Vein endothelial cell (primary cell): ENCODE measurements at places on chromosomes 5 and 9. TPM values are rescaled to one million over a fixed set of nuclear protein-coding genes. Genes with fewer than 3 reads are reported as not detected.

PDE6A gene
- under 0.01 TPM in 1 of 2 replicates, not detected in the other for total RNA-seq

BAG1 gene
- 30.1 and 58.3 TPM in 2 replicates for total RNA-seq

IL4 gene
- total RNA-seq, result not detected in 2 replicates

LHFPL2 gene
- 46.7 and 65.9 TPM in 2 replicates for total RNA-seq

PCDHGA11 gene
- total RNA-seq, result 11.4 and 12.4 TPM in 2 replicates

WDR31 gene
- total RNA-seq, result 0.29 and 0.33 TPM in 2 replicates

PCBD2 gene
- total RNA-seq, result 4.9 and 6.4 TPM in 2 replicates

SLC1A3 gene
- not detected in 2 replicates for total RNA-seq

TUT7 gene
- 26.8 and 38.8 TPM in 2 replicates for total RNA-seq

BTNL3 gene
- total RNA-seq, result not detected in 2 replicates

FLT4 gene
- total RNA-seq, result 93.0 and 123 TPM in 2 replicates

ZNF367 gene
- total RNA-seq, result 4.6 and 6.8 TPM in 2 replicates

IFNA21 gene
- total RNA-seq, result not detected in 2 replicates

SLC2A8 gene
- 12.1 and 17.3 TPM in 2 replicates for total RNA-seq

KIF12 gene
- total RNA-seq, result 0.10 and 0.33 TPM in 2 replicates

ERP44 gene
- total RNA-seq, result 16.0 and 17.3 TPM in 2 replicates

PKD2L2 gene
- 0.10 TPM in 1 of 2 replicates, not detected in the other for total RNA-seq

SLC6A7 gene
- total RNA-seq, result not detected in 2 replicates

STPG3 gene
- total RNA-seq, result not detected in 2 replicates

PRRX2 gene
- 0.38 TPM in 1 of 2 replicates, not detected in the other for total RNA-seq

IFNK gene
- total RNA-seq, result not detected in 2 replicates

ARID3C gene
- total RNA-seq, result 0.33 TPM in 1 of 2 replicates, not detected in the other

CSF2 gene
- total RNA-seq, result 0.86 TPM in 1 of 2 replicates, not detected in the other

ANXA6 gene
- 68.9 and 206 TPM in 2 replicates for total RNA-seq

TPPP gene
- total RNA-seq, result under 0.01 TPM in 2 replicates

CDH18 gene
- 0.10 TPM in 1 of 2 replicates, not detected in the other for total RNA-seq

SLC23A1 gene
- not detected in 2 replicates for total RNA-seq

GHR gene
- total RNA-seq, result 2.3 and 2.4 TPM in 2 replicates

ERBIN gene
- total RNA-seq, result 67.9 and 77.7 TPM in 2 replicates

LHX3 gene
- total RNA-seq, result not detected in 2 replicates

TMEM38B gene
- 5.2 and 7.5 TPM in 2 replicates for total RNA-seq

AMBP gene
- total RNA-seq, result not detected in 2 replicates

COL15A1 gene
- 1.6 and 5.2 TPM in 2 replicates for total RNA-seq
